ENCODE measurements at places on chromosomes 3 and 15.
A peak's percentile ranks its signal among the peaks of the same experiment; 100 is the strongest.

DNA sequence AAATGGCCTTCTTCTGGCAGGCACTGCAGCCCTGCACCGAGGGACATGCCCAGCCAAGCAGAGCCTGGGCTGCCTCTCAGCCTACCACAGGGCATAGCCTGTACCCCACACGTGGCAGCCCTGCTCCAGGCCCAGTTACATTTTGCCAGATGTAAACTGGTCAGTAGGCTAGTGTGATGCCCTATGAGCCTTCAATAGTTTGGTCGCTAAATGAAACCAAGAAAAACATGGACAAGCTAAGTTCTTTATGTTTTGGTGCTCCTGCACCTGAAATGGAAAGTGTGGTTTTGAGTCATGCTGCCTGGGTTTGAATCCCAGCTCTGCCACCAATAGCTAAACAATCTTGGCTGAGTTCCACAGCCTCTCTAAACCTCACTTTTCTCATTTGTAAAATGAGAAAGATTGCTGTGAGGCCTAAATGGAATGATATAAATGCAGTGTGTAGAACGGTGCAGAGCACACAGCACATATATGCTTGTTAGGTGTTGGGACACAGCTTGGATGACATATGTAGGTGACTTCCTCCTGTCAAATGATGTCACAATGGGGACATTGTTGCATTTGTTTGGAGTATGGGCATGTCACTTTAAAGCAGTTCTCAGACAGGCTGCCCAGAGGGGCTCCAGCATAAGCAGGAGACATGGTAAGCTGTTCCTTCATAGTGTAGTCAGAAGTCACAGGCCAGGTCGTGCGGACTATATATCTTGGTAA lies 57.4 kb downstream of the ZBTB38 start:
- DNase-seq: no peak

DNA sequence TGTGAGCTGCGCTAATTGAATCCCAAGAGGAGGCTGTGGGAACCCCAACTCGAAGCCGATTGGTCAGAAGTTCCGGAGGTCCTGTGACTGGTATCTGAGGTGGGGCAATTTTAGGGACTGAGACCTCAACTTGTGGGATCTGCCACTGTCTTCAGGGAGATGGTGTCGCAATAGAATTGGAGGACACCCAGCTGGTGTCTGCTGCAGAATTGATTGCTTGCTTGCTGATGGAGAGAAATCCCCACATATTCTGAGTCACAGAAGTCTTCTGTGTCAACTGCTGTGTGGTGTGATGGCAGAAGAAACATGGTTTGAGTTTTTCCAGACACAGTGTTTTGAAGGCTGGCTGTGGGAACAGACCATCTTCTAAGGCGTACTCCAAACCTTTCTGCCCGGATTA lies 99.7 kb upstream of the PLXNA1 start:
- peak; percentile 31 for DNase-seq

DNA sequence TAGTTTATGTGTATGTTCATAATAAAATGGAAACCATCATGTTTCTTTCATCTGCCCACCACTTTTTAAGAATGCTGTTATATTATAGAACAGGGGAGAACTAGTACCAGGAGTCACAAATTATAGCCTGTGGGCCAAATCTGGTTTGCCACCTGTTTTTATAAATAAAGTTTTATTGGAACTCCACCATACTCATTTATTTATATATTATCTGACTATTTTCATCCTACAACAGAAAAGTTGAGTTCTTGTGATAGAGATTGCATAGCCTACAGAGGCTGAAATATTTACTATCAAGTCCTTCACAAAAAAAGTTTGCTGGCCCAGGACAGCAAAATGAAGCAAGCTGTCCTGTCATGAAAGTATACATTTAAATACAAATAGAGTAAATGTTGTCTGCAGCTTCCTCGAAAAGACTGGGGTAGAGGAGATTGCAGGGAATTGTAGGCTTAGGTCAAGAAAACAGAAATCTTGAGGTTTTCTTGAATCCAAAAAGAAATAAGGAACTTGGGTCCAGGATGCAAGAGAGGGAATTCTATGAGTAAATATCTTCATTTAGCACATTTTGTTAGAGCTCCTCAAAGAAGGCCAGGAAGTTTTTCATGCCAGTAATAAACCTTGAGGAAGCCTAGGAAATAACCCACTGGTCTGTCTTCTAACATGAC lies 41.1 kb downstream of the FILIP1L start:
- no peak for DNase-seq

DNA sequence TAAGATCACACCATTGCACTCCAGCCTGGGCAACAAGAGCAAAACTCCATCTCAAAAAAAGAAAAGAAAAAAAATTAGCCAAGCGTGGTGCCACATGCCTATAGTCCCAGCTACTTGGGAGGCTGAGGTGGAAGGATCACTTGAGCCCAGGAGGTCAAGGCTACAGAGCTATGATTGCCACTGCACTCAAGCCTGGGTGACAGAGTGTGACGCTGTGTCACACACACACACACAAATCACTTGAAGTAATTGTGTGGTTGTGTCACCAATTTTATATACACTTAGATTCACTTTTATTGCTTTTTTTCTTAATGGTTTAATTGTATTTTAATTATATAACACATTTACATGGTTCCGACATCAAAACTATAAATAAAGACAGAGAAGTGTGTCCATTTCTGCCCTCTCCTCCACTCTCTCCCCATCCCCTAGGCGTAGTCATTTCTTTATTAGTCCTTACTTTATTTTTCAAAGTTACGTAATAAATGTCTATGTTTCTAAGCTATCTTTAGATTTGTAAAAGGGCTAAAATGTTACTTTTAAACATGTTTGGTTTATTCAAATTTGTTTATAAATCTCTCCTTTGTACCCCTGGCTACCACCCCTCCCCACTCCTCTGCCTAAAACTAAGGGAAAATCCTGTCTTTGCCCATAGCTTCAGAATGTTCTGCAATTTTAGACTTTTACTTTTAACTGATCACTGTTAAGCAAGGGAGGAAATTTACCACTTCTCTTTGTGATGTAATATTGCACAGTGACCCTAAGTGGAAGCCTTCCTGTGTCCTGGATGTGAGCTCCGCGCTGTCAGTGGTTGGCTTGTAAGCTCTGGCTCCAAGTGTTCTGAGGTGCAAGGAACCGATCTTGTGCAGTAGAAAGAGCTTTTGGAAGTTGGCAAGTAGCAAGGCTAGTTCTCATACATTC lies 10.8 kb upstream of the VILL start:
- no peak for DNase-seq

GRCh38 chr3:115814778-115815380 lies 191.6 kb downstream of the GAP43 start:
- DNase-seq: peak; percentile 47

GRCh38 chr15:51965691-51966090 lies 5.9 kb downstream of the LEO1 start:
- DNase-seq: no peak

DNA sequence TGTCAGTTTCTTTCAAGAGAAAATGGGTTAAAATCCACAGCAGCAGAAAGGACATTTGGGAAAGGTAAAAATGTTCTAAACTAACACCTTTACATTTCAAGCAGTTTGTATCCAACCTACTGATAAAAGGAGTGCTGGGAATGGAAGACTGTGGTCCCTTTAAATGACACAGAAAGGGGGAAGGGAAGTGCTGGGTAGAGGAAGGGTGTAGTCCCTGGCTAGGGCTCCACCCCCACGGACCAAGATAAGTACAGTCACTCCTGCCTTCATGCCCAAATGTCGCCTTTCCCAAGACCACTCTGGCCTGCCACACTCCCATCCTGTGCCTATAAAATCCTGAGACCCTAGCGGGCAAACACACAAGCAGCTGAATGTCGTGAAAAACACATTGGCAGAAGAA lies 350.9 kb upstream of the POU1F1 start:
- no peak for DNase-seq

GRCh38 chr15:38689522-38689921 lies 124.9 kb upstream of the RASGRP1 start:
- no peak for DNase-seq

DNA sequence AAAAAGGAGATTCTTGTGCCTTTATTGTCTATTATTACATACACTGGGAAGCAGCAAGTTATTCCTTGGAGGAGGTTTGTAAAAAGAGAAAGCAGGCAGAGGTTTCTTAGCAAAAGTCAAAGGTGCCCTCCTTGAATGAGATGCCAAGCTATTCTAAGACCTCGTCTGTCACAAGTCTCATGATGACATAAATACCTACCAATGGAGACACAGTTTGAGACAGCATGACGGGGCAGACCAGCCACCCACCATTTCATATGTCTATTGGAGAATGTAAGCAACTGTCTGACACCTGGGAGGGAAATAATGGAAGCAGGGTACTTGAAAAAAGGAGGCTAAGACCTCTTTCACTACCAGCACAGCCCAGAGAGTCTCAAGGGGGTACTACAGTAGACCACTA lies 2.2 kb downstream of the RGMA start:
- no peak for DNase-seq

GRCh38 chr15:43067717-43068461 lies 37.9 kb downstream of the UBR1 start:
- DNase-seq: no peak

- DNase-seq: no peak
These were observed 299.4 kb upstream of the GADL1 start for GRCh38 chr3:31193871-31194270.
